ENCODE measurements at places on chromosomes 4 and X.

- no peak for DNase-seq
These were observed 50.1 kb upstream of the IL13RA1 start for GRCh38 chrX:118677318-118677717.

- DNase-seq = no peak
These were observed 99.4 kb upstream of the LSM6 start for GRCh38 chr4:146076081-146076480.

- DNase-seq = no peak
These were observed 21.5 kb downstream of the TNIP2 start for GRCh38 chr4:2734612-2735011.

GRCh38 chr4:36854554-36854953 lies 390.0 kb upstream of the NWD2 start:
- no peak for DNase-seq

- DNase-seq = no peak
These were observed 9.7 kb downstream of the BMPR1B start for GRCh38 chr4:94767446-94767845.

GRCh38 chr4:145930592-145930991 lies 8.0 kb downstream of the ZNF827 start:
- no peak for DNase-seq

DNA sequence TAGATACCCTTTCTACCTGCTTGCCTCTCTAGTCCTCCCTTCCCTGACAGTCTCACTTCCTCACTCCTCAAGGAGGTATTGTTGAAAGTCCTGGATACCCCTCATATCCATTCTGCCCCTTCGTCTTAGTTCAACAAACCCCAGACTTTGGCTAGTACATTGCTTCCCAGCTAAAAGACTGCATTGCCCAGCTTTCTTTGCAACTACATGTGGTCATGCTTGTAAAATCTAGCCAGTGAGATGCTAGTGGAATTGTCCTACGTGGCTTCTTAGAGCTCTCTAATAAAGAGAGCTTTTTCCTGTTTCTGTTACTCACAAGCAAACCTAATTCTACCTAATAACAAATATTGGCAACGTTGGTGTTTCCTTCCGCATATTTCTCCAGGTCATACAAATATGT lies 237.9 kb upstream of the PSAPL1 start:
- no peak for DNase-seq

- peak; percentile 56 for DNase-seq
These were observed 64.9 kb upstream of the SOD3 start for GRCh38 chr4:24730256-24731001.

GRCh38 chr4:11704186-11704830 lies 275.6 kb upstream of the HS3ST1 start:
- peak; percentile 27 for DNase-seq

DNA sequence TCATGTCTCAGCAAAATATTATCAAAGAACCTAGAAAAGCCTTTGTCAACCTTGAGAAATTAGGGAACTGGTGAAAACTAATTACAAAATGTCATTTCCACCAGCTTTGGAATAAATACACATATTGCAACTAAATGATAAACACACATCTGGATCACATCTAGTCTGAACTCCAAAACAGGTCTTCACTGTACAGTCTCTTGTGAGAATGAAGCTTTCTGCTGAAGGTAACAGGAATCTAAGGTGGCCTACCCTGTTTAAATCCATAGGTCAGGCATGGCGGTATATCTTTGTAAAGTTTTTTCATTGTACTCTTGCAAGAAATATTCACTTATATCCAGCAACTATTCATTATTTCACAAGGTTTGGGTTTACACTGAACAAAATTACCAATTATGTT lies 1.7 kb downstream of the SH3D19 start:
- no peak for DNase-seq

DNA sequence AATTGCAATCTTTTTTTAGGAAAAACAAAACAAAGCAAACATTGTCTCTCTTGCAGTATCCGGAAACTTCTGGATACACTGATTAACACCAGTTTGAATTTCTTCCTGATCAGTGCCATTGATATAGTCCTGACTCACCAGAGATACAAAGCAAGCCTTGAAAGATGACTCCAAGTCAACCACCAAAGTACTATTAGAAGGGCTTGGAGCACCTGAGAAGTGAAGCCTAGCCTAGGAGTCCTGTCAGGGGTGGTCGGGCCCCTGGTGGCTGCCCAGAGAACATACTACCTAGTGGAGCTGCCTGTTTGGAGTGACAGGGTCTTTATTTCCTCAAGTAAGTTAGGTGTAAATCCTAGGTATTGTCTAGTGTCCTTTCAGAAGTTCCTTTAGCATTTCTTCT lies 593.2 kb downstream of the ZNF674 start:
- no peak for DNase-seq

- DNase-seq = peak; percentile 44
These were observed 141.1 kb downstream of the MOSPD2 start for GRCh38 chrX:15014281-15014680.

DNA sequence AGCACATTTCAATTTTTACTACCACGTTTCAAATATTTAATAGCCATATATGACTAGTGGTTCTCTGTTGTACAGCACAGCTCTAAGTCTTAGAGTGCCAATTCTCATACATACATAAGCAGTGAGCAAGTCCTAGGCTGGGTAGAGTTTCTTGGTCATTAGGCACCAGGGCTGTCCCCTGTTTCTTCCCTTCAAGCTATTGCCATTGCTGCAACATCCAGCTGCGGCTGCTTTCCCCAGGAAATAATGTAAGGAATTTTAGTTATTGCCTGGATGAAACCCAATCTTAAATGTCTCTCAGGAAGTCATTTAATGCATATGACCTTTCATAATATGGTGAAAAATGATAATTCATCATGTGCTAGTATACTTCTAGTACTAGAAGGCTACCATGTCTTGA lies 74.1 kb upstream of the PPP3CA start:
- DNase-seq = peak; percentile 74

Data from fibroblast of skin of back (primary cell).